ENCODE measurements at places on chromosomes 6 and 20.

DNA sequence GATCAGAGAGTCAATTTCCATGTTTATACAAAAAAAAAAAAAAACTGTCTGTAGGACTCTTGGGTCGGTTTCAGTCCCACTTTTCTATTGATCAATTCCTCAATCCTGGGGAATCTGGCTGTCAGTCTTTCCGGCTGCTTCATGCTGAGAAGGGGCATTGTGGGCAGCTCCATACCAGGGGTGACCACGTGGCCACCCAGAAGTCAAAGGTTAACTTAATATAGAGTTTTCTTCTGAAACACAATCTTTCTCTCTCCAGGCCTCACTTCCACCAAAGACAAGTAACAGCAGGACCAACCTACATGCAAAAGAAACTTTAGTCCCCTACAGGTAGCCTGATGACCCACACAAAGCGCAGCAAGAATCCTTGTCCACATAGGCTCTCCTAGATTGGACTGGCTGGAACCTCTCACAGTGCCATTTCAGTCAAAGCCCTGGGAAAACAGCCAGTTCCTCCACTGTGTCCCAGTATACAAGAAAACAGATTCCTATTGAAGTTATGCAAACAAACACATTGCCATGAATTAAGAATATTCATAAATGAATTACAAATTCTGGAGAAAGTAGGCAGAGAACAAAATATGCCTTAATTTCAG lies 18.5 kb upstream of the SERPINB9 start:
- DNase-seq: no peak

DNA sequence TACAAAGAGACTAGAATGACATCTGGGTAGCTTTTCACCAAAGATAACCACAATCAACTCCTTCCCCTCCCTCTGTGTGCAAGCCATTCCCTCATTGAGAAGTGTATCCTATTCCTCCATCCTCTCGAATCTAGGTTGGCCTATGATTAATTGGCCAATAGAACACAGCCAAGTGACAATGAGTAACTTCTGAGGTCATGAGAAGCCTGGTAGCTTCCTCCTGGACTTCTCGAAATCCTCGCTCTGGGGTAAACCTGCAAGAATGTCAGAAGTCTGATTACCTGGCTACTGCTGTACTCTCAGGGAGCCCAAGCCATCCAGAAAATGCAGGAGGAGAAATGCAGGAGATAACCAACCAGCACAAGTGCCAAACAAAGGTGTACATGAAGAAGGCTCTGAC lies 13.1 kb downstream of the ARHGAP18 start:
- no peak for DNase-seq

DNA sequence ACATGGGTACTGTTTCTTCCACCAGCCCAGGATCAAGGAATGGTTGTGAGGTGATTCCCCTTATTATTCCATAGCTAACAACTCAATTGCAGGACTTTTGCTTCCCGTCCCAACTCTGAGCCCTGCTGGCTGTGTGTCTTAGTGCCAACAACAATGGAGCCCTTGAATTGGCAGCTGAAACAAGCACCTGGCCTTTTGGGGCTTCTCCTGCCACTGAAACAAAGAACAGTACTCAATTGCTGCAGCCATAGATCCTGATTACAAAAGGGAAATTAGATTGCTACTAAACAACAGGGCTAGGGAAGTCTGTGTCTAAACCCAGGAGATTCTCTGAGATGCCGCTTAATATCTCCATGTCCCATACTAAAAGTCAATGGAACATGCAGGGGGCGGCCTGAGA lies 61.3 kb upstream of the CARMIL1 start:
- DNase-seq: no peak

DNA sequence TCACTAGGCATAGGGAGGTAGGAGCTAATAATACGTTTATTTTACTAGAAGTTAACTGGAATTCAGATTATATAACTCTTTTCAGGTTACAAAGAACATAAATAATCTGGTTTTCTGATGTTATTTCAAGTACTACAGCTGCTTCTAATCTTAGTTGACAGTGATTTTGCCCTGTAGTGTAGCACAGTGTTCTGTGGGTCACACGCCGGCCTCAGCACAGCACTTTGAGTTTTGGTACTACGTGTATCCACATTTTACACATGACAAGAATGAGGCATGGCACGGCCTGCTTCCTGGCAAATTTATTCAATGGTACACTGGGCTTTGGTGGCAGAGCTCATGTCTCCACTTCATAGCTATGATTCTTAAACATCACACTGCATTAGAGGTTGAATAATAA lies 1.1 kb downstream of the HFE start:
- DNase-seq: no peak

GRCh38 chr20:1862663-1863053 lies 32.5 kb upstream of the SIRPA start:
- DNase-seq: no peak

- no peak for DNase-seq
These were observed 103.4 kb downstream of the HIVEP1 start for GRCh38 chr6:12115492-12115891.

DNA sequence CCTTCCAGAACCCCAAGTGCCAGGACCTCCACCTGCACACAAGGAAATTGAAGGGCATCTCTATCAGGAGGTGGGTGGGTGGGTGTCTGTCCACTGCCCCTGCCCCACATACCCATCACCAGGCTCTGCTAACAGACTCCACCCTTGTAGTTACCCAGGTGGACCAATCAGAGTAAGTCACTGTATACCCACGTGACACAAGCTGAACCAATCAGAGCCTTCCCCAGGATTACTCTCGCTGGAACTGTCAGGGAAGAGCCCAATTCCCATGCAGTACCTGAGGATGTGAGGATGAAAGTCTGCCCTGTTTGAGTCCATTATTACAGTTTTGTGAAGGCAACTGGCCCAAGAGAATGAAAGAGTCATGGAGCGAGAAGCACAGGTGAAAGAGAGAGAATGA lies 4.2 kb downstream of the OCSTAMP start:
- no peak for DNase-seq

GRCh38 chr6:14880052-14880451 lies 365.8 kb upstream of the JARID2 start:
- DNase-seq: no peak

DNA sequence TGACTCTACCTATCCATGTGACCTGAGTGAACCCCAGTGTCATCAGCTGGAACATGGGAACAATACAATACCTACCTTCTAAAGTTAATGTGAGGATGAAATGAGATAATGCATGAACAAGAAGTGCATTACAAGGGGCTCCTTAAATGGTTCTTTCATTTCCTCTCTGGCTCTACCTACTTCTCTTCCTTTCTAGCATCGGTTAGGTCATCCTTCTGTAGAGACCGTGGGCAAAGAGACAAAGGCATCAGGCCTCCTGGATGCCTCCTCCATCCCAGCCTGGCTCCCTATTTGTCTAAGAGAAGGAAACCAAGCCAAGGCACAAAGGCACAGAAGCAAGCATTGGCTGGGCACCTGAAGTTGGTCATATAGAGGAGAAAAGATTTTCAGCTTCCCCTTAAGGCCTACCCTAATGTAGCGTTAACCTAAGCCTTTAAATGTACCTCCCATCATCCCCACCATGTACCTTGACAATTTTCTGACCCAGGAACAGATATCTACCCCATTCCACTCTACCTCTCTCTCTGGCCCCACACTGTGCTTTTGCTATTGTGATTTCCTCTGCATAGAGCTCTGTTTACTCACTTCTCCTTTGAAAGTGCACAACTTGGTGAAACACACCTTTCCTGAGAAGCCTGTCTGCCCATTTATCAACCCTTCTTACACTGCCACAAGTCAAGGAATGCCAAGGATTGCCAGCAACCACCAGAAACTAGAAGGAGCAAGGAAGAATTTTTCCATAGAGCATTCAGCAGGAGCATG lies 86.6 kb downstream of the GCLC start:
- DNase-seq: no peak

DNA sequence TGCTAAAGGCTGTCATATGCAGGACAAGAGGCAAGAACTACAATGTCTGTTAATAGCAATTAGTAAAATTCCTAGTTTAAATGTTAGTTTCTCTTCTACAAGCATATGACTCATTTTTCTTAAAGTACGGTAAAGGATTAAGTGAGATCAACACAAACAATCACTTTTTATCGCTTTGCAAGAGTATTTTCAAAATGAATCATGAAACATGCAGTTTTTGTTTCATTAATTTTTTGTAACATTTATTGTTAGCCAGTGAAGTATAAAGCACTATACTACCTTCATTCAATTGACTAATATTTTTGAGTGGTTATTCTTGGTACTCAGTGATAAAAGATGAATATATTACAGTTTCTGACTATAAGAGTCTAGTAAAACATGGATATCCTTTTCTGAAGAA lies 138.6 kb downstream of the AHI1 start:
- DNase-seq: no peak

- DNase-seq: no peak
These were observed 155.1 kb upstream of the ENPP5 start for GRCh38 chr6:46325561-46326530.

GRCh38 chr20:58238490-58238889 lies 10.0 kb upstream of the ANKRD60 start:
- no peak for DNase-seq

DNA sequence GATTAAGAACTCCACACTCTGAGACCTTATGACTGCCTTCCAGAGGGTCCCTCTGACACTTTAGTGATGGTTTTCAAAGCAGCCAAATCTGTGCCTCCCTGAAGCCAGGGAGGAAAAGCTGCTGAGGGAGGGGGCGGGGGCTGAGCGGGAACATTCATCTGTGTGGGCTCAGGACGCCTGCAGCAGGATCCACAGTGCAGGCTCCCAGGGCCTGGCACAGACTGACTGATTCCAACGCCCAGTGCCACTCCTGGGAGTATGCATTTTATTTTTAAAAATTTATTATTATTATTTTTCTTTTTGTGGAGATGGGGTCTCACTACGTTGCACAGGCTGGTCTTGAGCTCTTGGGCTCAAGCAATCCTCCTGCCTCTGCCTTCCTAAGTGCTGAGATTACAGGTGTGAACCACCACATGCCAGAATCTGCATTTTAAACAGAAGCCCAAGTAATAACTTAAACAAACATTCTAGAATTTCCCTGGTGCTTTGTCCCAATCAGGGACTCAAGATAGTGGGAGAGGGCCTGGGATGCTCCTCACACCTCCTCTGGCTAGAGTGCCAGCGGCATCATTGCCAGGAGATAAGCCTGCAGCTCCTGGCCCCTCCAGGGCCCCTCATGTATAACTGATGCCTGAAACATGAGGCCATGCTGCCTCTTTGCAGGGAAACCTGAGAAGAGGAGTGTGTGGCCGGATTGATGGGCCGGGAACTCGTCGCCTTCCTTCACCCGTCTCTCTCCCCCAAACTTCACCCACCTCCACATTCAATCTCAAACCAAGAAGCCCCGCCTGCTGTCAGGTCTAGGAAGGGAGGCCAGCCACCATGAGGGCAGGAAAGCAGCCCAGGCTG lies 438 bp upstream of the TMC2 start:
- no peak for DNase-seq

DNA sequence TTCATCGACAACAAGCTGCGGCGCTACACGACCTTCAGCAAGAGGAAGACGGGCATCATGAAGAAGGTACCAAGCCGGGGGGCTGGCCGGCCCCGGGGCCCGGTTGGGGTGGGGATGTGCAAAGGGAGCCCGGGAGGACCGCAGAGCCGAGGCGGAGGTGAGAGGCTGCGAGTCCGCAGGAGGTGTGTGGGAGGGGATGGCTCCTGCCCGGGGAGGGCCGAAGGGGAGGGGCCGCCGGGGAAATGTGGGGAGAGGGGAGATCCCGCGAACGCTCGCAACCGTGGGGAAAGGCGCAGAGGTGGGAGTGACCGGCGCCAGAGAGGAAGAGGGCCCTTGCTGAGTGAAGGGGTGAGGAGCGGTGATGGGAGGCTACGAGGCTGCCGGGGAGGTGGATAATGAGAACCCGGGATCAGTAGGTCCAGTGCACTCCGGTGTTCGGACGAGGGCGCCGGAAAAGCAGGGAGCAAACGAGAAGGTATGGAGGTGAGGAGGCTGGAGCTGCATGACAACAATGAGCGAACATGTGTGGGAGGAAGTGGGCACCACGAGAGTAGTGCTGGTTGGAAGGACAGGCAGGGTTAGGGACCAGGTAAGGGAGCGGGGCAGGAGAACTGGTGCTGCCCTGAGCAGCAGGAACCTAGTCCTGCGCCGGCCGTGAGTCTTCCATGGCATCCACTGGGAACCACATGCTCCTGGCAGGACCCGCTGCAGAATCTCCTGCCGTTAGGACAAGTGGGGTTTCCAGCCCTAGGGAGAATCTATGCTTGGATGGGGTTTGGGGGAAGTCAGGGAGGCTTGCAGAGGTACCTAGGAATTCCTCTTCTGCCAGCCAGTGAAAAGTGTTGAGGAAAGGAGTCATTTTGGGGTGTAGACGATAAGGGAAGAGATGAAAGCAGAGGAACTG lies 1.3 kb downstream of the SRF start:
- DNase-seq: peak; percentile 68

- DNase-seq: no peak
These were observed 13.7 kb downstream of the CBFA2T2 start for GRCh38 chr20:33503564-33503963.
